ENCODE measurements at places on chromosomes 6 and 20.

DNA sequence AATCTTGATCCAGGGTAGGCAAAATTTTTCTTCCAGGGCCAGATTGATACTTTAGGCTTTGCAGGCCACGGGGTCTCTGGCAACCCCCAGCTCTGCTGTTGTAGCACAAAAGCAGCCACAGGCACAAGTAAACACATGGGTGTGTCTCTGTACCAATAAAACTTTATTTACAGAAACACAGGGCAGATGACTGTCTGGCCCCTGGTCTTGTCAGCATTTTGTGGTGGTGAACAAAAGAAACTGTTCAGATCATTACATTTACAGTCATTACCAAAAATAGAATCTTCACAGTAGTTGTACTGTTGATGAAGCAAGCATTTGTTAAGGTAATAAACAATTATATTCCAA, 45.0 kb upstream of the KIF25 start:
- no peak for DNase-seq

GRCh38 chr6:154502553-154502952, 7.9 kb downstream of the CNKSR3 start:
- no peak for DNase-seq

DNA sequence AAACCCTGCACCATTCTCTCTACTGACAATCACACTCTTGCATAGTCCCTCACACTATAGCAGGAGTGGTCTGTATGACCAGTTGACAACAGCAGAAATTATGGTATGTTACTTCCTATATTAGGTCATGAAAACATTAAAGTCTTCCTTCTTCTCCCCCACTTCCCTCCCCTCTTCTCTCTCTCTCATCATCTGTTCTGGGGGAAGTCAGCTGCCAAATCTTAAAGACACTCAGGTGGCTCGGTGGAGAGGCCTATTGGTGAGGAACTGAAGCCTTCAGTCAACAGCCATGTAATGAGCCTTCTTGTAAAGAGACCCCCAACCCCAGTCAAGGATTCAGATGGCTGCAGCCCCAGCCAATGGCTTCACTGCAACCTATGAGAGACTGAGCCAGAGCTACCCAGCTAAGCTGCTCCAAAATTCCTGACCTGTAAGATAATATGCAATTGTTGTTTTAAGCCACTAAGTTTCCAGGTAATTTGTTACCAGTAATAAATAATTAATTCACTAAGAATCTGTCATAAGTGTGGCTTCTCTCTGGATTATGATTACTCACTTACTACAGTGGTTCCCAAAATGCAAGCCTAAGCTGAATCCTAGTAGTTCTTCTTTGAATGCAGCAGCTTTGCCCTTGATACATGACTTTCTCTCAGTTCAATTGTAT, 11.2 kb upstream of the TSBP1 start:
- no peak for DNase-seq

GRCh38 chr6:44441091-44441855, 53.8 kb downstream of the CDC5L start:
- DNase-seq = no peak

GRCh38 chr6:8237668-8238067, 135.3 kb upstream of the EEF1E1 start:
- DNase-seq = no peak

Data from naive thymus-derived CD8-positive, alpha-beta T cell (primary cell).